ENCODE measurements at places on chromosomes 16 and 17.

GRCh38 chr17:73646409-73647300 is 2.4 kb upstream of the SDK2 start:
- DNase-seq, result peak; percentile 30

GRCh38 chr17:62164747-62165722 is 100.0 kb upstream of the MED13 start:
- DNase-seq, result no peak

DNA sequence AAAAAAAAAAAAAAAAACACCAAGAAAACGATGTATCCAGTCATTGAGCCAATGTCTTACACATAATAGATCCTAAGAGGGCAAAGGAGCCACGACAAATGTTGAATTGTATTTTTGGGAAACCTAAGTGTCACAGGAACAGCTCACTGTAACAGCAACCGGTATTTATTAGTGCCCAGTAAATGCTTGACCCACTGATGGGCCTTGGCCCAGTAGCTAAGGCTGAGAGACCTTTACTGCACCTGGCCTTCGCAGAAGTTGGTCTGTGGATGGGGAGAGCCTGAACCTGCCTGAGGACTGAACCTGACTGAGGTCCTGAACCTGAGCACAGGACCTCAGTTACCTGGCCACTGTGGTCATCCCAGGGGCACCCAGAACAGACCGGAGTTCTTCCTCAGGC is 65.0 kb upstream of the TBX2 start:
- no peak for DNase-seq

DNA sequence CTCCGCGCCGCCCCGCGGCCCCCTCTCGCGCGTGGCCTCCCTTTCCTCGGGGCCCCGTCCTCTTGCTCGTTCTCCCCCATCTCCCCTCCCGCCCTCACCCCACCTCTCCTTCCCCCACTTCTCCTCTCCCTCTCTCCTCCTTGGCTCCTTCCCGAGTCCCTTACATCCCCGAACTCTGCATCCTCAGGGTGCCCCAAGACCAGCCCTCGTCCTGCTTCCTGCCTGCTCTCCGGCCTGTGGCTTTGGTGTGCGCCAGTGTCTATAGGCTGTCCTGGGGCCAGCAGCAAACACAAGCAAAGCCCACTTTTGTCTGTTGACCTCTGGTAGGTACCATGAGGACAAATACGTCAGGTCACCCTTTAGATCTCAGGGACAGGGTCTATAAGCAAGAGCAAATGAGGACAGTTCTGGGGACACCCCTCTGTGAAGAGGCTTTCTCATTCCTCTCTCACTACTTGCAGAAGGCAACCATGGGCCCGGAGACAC is 284 bp upstream of the COPZ2 start:
- peak; percentile 40 for DNase-seq

DNA sequence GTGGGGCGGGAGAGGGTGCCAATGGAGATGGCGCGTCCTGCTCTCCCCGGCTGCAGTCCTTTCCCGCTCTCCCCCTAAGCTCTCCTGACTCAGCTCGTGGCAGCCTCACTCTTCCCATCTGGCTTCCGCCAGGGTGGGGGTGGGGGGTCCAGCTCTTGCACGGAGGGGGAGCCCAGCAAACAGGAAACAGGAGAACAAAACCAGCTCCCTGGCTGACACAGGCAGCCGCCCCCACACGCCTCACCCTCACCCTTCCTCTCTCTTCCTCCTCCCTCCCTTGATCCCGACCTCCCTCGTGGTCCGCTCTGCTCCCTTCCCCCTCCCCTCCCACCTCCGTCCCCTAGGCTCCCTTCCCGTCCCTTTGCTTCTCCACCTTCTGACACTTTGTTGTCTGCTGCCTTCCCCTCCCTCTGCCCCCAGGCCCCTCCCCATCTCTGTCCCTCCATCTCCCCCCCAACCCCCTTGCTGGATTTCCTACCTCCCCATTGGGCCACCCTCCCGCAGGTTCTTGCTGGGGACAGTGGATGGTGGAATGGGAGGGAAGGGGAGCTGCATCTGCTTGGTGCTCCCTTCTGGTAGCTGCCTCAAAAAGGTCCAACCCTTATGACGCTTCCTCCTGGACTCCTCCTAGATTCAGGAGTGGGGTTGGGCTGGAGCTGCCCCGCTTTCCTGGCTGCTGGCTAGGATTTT is 23.7 kb downstream of the ARHGAP23 start:
- DNase-seq, result peak; percentile 99

GRCh38 chr17:61294286-61294685 is 105.4 kb upstream of the TBX2 start:
- DNase-seq, result no peak

- DNase-seq, result no peak
Measured at GRCh38 chr16:78748220-78748929, 648.9 kb downstream of the WWOX start.

GRCh38 chr16:56910654-56911539 is 21.0 kb upstream of the HERPUD1 start:
- DNase-seq, result peak; percentile 91

DNA sequence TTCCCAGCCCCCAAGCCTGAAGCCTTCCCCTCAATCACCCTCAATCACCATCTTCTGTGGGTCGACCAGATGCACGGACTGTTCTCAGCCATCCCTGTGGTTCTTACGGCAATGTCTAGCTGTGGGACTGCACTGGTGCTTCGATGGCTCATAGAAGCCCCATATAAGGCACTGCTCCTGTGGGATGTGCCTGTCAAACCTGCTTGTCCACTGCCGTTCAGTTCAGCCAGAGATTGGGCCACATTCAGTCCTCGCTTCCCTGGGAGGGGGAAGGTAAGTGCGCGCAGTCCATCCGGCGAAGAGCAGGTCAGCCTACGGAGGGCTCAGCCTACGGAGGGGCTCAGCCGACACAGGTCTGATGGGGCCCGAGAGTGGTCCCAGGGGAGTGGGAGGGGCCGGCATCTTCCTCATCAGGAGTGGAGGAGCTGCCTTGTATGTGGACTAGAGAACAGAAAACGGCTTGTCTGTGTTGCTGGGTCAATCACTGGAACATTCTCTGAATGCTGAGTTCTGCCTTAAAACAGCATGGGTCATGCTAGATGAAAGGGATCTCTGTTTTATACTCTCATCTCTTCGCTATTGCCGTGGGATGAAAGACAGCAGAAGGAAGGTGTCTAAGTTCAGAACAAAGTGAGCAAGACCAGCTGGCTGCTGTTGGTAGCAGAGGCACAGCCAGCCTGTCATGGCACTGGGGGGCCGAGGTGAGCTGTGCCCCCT is at the start of gene CARD14:
Gene CARD14 (plus strand): TSS at position 247 of the 717 bp plus-strand sequence. CDS start 11,409 bp downstream, outside the sequence.
- DNase-seq, result no peak

- DNase-seq, result no peak
Measured at GRCh38 chr16:82681592-82681991, 54.8 kb downstream of the CDH13 start.

GRCh38 chr17:49965524-49965909 is 3.5 kb upstream of the DLX4 start:
- no peak for DNase-seq

DNA sequence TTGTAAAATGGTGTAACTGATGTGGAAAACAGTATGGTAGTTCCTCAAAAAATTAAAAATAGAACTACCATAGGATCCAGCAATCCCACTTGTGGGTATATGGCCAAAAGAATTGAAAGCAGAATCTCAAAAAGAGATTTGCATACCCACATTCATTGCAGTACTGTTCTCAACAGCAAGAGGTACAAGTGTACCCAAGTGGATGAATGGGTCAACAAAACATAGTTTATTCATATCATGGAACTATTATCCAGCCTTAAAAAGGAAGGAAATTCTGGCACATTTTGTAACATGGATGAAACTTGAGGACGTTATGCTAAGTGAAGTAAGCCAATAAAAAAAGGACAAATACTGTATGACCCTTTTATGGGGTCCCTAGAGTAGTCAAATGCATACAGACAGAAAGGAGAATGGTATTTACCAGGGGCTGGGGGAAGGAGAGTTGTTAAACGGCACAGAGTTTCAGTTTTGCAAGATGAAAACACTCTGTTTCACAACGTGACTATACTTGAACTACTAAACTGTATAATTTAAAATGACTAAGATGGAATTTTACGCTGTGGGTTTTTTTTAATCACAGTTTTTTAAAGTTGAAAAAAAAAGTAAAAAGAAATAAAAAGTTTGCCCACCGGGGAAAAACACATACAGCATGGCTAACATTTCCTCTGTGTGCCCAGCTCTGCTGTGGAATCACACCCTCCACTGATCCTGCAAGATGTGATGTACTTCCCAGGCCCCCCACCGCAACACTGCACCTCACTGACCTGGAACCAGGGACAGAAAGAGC is 6.1 kb downstream of the TVP23A start:
- no peak for DNase-seq

- DNase-seq, result no peak
Measured at GRCh38 chr17:71488851-71489250, 632.0 kb upstream of the SOX9 start.

GRCh38 chr17:64402469-64402868 is 11.8 kb upstream of the PECAM1 start:
- no peak for DNase-seq

DNA sequence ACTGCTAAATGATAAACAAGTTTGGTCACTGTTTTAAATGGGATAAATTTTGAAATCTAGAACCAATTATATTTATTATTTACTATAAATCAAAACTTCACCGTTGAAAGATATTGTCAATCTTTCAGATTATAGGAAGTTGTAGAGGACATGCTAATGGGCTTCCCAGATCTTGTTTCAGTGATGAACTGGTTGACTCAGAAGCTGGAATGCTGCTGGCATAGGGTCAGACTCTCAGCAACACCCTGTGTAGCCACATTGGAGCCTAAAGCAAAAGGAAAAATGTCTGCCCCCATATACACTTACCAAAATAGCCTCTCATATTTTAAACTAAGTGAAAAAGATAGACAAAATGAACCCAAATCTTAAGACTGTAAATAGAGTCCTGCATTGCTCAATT is 916.9 kb upstream of the SOX9 start:
- DNase-seq, result peak; percentile 68

- no peak for DNase-seq
Measured at GRCh38 chr16:4591706-4592470, 22.8 kb downstream of the UBALD1 start.

GRCh38 chr16:77684181-77684526 is 38.2 kb upstream of the NUDT7 start:
- no peak for DNase-seq

- DNase-seq, result no peak
Measured at GRCh38 chr16:82926500-82926899, 299.7 kb downstream of the CDH13 start.

- DNase-seq, result no peak
Measured at GRCh38 chr16:66035096-66035495, 331.4 kb upstream of the CDH5 start.

DNA sequence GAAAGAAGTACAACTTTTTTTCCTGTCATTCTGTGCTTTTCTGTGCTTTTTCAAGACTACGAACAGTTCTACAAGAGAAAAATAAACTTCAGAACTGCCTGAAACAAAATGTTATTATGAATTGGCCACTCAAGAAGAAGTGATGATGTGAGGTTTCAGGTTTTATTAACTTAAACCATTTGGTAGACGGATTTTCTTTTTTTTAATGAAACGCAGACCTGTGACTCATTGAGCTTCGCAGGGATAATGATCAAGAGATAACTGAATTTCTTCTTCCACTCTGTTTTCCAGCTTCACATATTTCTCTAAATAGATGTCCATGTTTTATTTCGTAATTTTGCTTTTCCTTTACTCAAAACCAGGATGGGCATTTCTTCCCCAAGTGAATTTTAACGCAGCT is 32.7 kb downstream of the AIPL1 start:
- peak; percentile 56 for DNase-seq

- DNase-seq, result no peak
Measured at GRCh38 chr17:83068641-83069570, 10.5 kb upstream of the METRNL start.

DNA sequence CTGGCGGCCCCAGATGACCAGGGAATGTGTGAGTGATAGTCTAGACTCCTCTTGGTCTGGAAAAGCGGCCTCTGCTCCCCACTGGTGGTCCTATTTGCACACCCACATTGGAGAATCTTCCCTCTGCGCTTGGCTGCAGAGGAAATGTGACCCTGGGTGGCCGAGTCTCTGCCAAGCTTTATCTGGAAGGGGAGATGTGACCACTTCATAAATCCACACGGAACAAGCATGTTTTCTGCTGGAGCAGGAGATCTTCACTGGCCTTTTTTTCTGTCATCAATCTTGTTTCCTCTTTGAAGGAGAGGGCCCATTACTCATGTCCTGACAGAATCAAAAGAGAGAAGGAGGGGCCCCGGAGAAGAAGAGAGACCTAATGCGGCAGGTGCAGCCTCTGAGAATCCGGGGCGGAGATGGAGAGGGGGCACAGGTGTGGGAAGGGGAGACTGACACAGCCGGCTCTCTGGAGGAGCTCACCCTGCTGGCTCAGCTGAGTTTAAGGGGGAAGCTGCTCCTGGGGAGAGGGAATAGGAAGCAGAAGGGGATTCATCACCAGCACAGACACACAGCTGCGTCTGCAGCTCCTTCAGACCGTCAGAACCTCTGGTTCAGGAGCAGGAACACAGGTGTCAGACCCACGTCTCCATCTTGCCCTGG is 116.3 kb downstream of the SOX9 start:
- no peak for DNase-seq

GRCh38 chr16:21685034-21685455 is 21.3 kb downstream of the OTOA start:
- DNase-seq, result no peak

DNA sequence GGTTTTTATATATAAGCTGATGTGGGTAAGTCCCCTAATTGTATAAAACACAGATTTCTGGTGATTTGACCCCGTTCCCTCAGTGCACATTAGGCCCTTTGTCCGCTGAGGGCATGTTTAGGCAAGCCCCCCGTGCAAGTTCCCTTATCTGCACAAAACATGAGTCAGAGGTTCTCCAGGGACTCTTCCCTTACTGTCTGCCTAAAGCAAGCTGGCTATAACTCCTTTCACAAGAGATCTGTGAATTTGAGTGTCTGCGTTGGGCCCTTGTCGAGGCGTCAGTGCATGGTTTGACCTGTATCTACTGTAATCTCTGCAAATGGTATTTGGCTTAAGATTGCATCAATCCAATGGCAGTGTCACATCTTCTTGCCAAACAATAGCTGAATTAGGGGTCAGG is 712.8 kb downstream of the CDH8 start:
- no peak for DNase-seq

- DNase-seq, result peak; percentile 54
Measured at GRCh38 chr17:10247810-10248209, 49.4 kb upstream of the GAS7 start.

GRCh38 chr17:77098884-77099545 is 41.8 kb upstream of the SEC14L1 start:
- DNase-seq, result peak; percentile 56

GRCh38 chr17:40949418-40949817 is 12.0 kb upstream of the KRT23 start:
- DNase-seq, result no peak

- DNase-seq, result no peak
Measured at GRCh38 chr17:28665994-28666393, 4.0 kb downstream of the SUPT6H start.

GRCh38 chr16:55539488-55539887 is 27.0 kb upstream of the CAPNS2 start:
- DNase-seq, result no peak

GRCh38 chr17:76271669-76272540 is 6.8 kb downstream of the UBALD2 start:
- DNase-seq, result no peak

DNA sequence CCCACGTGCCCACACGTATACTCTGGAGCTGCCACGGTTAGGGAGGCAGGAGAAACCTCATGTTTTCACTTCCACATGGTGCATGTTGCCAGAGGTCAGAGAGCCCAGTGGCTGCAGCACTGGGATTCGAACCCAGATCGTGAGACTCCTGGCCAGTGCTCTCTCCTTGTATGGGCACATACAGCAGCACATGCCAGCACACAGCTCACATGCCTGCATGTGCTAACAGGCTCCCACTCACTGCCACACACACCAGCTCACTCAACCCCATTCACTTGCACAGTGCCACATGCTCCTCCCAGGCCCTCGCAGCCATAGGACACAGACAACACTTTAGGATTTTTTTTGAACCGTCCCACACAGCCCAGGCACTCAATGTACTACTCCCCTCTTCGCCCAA is 49.5 kb upstream of the MRPS23 start:
- no peak for DNase-seq

All from fibroblast of skin of right biceps (primary cell).